ENCODE measurements at places on chromosomes 13 and 19.

DNA sequence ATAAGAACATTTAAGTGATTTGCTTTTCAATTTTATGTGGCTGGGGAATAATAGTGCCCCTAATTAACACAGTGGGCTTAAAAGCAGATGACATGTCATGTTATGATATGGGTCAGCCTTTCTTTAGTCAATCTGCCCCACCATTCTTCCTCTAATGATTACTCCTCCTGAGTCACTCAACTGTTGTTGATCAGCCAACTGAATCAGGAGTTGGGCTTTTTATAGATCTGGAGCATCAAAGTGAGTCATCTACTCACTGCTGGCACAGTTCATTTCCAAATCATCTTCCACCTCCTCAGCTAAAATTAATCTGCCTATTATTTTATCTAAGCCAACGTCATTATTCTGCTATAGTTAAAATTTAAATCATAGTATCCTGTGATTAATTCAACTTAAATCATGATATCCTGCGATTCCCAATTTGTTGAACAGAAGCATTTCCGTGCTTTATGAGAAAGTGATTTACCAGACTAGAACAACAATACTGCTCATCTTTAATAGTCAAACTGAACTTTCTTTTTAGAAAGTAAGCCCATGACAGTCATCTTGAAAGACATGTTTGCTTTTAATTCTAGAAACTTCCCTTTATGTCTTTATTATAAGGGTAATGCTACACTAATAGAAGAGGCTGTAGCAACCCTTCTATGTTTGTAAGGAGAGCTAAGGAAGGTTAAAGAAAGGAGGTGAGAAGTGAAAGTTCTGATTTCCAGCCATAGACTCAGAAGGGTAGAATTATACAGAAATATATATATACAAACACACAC lies 551.4 kb downstream of the TBC1D4 start:
- no peak for DNase-seq

DNA sequence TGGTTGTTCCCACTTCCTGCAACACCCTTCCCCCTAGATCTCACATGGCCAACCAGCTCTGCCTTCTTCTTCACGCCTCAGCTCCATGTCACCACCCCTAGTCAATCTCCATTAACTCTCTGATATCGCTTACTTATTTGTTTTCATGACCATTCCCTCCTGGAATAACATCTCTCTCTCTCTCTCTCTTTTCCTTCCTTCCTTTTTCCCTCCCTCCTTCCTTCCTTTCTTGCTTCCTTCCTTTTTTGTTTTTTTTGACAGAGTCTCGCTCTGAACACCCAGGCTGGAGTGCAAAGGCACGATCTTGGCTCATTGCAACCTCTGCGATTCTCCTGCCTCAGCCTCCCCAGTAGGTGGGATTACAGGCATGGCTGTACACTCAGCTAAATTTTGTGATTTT lies 44.9 kb upstream of the ADGRL1 start:
- DNase-seq, result no peak

- no peak for DNase-seq
Observed at GRCh38 chr13:109481040-109481439, 305.3 kb downstream of the IRS2 start.

- DNase-seq, result no peak
Observed at GRCh38 chr19:55149078-55150003, at the start of gene TNNT1. TSS of gene TNNT1 (minus strand) at chr19:55149206. CDS start at chr19:55147157, 2,049 bp downstream.

GRCh38 chr13:63497601-63498000 lies 2082.0 kb upstream of the PCDH20 start:
- no peak for DNase-seq

DNA sequence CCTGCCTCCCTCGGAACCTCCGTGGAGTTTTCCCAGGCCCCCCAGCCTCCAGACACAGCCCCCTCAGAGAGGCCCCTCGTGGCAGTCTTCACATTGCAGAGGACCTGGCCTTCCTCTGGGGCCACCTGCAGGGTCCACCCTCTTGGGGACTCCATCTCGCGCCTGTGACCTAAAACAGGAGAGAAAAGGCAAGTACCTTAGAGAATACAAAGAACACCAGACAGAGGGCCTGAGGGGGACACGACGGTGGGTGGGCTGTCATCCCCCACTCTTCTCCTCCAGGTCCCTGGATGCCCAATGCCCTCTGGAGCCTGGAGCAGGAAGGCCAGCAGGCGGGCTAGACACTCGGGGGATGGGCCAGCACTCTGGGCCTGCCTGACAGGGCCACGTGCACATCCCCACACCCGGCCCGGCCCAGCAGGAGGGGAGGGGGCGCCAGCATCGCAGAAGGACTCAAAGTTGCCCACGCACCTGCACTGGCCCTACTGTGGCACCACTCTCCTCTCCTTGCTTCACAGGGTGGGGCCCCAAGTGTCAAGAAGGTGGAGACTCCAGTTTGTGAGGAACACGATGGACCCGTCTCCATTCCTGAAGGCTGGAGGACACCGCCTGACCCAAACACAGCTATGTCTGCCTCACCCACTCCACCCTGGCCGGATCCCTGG lies 4.3 kb upstream of the A1BG start:
- no peak for DNase-seq
